ENCODE measurements at places on chromosomes 7 and 10.

DNA sequence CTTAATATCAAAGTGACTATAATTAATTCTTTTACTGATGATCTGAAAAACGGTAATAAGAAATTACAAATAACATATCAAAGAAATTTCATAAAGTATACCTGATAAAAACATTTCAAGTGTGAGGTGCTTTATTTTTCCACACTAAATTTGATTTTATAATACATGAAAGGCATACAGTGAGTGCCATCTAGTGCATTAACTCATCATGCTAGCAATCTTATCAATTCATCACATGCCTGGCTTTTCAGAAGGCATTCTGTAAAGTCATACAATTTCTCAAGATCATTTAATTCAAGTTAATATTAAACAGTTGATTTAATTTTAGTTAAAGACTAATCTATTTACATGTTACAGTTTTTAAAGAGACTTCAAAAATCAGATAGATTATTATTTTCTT lies 1020.9 kb downstream of the GATA3 start:
- DNase-seq: no peak

- no peak for DNase-seq
Observed at GRCh38 chr10:130875897-130876472, 435.5 kb downstream of the TCERG1L start.

DNA sequence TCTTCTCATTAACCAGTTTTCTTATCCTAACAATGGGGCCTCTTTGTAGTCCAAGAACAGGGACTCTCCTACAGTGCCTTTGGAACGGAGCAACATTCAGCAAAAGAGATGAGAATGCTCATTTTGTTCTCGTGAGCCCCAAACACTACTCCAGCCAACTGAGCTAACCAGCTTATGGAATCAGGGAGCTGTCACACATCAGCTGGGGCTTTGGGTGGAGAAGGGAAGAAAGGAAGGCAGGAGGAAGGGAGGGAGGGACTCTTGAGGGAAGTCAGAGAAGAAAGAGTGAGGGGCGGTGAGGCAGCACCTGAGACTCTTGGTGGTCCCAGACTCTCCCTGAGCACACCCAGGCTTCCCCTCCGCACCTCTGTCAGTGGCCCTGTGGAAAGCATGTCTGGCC lies 123.1 kb downstream of the CLEC2L start:
- no peak for DNase-seq

DNA sequence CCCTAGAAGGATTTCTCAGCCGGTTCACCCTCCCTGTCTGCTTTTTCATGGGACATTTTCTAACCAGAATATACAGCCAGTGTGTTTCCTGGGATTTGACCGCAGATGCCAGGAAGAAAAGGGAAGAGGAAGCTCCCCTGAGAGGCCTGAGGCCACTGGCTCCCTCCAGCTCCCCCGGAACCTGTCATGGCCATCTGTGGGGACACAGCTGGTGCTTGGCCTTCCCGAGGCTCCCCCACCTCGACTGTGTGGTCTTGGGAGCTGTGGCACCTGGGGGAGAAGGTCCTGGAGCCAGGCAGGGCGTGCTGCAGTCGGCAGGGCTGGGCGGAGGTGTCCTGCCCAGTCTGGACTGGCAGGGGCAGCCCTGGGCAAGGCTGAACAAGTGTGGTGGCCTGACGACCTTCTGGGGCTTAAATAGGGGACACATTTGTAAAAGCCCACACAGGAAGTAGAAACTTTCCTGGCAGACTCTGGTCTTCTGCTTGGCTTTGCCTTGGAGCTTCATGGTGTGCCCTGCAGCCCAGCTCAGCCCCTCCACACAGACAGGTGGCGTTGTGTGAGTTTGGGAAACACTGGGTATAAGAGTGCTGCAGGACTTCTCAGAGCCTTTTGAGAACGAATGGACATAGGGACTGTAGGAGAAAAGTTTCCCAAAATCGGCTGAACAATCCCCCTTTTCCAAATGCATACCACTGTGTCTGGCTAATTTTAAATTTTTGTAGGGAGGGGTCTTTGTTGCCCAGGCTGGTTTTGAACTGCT lies 6.8 kb downstream of the BRI3 start:
- no peak for DNase-seq

GRCh38 chr7:64685091-64685490 lies 19.2 kb downstream of the ZNF107 start:
- no peak for DNase-seq

DNA sequence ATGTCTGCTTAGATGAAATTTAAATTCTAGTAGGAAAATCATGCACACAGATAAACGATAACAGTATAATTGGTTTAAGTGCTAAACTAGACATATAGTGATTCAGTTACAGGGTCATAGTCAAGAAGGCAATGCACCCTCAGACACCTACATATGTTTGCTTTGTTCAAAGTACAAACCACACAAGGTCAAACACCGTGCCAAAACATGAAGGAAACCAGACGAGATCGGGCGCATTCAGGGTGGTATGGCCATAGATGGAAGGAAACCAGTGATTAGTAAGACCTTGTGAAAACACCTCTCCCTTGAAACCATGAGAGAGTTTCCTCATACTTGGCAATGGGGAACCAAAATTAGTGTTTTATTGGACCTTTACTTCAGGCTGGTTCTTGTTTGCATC lies 906.9 kb downstream of the PCDH15 start:
- DNase-seq: no peak

GRCh38 chr7:28516390-28517172 lies 104.3 kb downstream of the CREB5 start:
- DNase-seq: no peak

GRCh38 chr10:113518816-113519591 lies 33.8 kb upstream of the HABP2 start:
- DNase-seq: no peak

DNA sequence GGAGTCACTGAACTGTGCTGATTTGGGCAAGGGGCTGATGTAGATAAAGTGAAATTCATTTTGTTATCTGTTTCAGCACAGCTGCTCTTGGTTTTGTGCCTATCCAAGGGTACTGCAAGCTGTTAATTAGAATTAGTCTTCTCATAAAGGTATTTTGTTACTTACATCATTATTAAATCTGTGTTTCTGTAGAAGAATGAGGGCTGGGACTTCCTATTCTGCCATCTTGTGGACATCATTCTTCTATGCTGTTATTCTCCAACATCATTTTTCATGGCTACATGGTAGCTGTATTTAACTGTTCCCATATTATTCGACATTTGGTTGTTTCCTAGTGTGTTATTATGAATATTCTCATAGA lies 76.2 kb upstream of the CCDC71L start:
- no peak for DNase-seq
